Stimulated activated CD4-positive, alpha-beta T cell treated with anti-CD3 and anti-CD28 coated beads, TNF-alpha, amount 100 ng/mL, for 4 hours (primary cell): ENCODE measurements at places on chromosomes 2 and 18.

- no peak for DNase-seq
These were observed 1.2 kb upstream of the CABLES1 start for GRCh38 chr18:23133860-23134779.

- no peak for DNase-seq
These were observed 100.9 kb downstream of the ATAD2B start for GRCh38 chr2:23826040-23826439.

- no peak for DNase-seq
These were observed 43.1 kb upstream of the GPC1 start for GRCh38 chr2:240392084-240392947.

- no peak for DNase-seq
These were observed 101.0 kb downstream of the UNC80 start for GRCh38 chr2:209872675-209873074.

DNA sequence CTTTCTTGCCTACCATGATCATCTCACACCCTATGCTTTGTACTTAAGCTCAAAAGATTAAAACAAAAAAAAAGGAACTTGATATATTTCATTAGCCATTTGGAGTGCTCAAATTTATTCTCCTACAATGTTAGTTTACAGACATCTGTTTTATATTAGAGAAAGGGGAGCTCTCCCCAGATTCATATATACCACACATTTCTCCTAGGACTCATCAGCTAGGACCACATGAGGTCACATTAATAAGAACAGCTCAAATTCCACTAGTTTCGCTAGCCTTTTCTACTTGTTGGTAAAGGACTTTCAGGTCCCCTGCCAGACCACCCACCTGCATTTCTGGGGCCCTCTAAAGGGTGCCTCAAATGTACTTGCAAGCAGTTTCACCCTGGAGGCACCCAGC lies 151.2 kb upstream of the MMADHC start:
- no peak for DNase-seq

DNA sequence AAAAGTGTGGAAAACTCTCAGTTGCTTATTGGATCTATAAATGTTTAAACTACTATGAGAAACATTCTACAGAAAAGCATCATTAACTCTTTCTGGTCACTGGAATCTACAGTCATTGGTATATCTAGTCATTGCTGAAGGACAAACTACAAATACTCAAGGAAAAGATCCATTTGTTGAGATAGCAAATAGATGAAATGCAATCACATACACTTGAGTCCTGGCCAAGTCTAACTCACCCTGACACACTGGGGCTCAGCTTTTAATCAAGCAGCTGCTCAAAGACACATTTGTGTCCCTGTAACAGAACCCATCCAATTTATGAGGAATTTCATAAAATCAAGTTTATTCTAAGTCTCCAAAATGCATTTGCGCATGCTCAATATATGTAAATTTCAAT lies 68.7 kb downstream of the CDH2 start:
- no peak for DNase-seq

- DNase-seq = no peak
These were observed 34.0 kb downstream of the UXS1 start for GRCh38 chr2:106159866-106160785.

GRCh38 chr2:60553495-60554073 lies at the start of gene BCL11A:
Gene BCL11A, minus strand, starts transcription at chr2:60553654. Its CDS starts 384 bp downstream, at chr2:60553270.
- no peak for DNase-seq

DNA sequence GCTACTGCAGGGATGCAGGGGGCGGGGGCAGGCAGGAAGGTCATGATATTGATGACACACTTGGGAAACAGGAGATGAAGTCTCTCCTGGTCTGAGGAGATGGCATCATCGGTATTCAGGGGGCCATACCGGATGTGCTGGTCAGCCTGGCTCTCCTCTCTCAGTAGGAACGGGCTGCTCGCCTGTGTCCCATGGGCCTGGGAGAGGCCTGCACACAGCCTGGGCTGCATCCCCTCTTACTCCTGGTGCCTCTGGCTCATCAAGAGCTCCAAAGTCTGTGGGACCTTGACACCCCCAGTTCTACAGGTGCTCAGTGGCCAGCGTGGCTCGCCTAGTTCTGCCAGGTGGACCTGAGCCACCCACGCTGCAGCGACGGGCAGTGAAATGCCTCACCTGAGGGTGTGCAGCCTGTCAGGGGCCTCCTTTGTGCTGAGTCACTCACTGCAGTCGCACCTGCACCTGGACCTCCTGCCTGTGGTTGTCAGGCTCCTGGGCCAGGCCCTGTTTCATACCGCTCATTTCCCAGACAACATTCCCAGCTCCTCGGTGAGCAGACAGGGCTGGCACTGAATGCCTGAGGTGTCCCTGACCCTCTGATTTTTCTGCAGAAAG lies 18.6 kb upstream of the CNDP1 start:
- no peak for DNase-seq

DNA sequence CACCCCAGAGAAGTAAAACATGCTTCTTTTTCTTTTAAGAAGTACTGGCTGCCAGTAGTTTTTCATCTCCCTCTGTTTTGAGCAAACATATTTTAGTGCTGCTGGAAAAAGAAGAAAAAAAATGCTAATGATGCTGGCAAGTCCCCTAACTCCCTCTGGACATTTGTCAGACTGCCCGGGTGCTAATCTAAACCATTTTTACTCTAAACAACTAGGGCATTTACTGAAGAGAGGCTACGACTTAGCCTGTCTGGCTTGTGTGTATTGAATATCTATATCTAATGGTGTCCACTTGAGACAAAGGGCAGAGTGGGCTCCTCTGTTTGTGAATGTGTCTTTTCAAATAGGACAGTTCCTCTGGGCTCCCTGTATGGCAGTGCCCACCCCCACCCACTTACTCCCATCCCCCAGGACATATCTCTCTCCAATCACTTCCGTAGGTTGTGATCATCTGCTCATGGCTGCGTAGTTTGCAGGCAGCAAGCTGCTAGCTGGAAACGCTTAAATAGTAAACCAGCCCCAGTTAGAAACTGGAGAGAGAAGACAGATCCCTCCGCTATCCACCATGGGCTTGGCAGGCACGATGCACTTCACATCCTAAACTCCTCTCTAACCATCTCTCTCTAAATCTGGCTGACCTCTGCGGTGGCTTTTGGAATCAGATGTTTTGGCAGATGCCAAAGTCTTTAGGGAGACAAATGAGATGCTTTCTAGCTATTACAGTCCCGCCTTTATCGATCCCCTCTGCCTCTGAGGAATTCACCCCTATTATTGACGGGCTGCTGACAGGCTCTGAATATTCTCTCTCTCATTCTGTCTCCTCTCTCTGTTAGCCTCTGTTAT lies 58.3 kb downstream of the DOCK10 start:
- no peak for DNase-seq

DNA sequence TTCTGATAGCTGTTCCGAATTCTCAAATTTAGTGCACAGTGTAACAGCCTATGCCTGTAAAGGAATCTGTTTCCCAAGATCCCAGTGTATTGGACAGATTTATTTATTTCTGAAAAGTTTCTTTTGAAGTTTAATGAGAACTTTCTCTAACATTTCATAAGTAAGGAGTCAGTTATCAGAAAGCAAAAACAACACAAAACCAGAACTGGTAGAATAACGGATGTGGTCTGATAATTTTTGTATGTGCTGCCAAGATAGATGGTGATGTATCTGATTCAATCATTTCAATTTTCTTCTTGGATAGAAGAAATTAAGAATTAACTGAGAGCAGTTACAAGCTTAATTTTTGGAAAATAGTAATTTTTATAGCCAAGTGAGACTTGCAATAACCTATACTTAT lies 374.3 kb downstream of the SOCS6 start:
- no peak for DNase-seq

- no peak for DNase-seq
These were observed 15.3 kb downstream of the FHL2 start for GRCh38 chr2:105383432-105384166.

DNA sequence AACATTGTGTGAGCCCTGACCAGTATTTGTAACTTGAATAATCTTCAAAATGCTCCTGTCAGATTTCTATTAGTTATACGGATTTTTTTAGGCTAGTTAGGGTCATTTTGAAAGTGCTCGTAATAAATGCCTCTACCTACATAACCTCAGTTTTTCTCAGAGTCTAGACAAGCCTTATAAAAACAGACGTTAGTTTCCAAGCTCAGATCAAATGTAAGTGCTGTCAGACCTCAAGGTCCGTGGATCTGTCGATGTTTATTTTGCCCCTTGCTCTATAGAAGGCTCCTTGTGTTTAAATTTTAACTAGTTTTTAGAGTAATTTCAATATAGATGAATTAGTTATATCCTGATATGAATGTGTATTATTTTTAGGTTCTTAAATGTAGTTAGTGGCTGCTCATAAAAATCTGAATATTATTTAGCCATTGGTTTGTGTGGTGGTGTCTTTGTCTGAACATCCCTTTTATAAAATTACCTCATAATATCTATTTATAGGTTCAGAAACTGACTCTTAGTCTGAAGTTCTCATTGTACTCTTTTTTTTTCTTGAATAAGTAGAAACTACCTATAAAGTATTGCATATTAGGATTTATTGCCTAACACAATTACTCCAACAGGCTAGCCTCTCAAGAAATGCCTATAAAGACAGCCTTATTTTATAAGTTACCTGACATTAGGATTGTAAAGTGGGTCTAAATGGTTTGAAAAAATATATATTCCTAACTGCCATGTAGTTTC lies 71.1 kb downstream of the MTA3 start:
- no peak for DNase-seq

DNA sequence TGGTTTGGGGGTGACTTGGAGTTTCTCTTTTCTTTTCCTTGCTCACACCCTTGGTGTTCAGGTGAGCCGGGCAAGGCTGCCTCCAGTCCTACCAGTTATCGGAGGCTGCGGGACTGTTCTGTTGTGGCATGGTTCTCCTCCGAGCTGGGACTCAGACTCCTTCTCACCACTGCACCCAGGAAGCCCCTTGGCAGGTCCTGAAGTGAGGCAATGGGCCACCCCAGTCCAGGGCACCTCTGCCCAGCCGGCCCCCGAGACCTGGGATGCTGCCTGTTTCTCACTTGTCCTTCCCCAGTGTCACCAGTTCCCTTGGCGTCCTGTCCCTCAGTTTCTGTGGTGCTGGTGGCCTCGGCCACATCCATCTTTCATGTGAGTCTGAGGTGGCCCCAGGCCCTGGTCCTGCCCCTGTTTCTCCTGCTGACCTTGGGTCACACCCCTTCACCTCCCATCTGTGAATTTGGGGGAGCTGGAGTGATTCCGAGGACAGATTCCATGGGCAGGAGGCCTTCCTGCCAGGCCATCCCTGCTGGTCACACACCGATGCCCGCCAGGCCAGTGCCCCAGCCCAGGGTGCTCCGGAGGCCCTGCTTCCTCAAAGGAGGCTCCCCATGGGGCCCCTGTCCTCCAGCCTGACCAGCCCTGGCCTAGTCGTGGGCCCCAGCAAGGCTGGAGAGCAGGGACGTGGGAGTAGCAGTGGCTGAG lies 6.6 kb upstream of the KLHL30 start:
- DNase-seq = no peak

DNA sequence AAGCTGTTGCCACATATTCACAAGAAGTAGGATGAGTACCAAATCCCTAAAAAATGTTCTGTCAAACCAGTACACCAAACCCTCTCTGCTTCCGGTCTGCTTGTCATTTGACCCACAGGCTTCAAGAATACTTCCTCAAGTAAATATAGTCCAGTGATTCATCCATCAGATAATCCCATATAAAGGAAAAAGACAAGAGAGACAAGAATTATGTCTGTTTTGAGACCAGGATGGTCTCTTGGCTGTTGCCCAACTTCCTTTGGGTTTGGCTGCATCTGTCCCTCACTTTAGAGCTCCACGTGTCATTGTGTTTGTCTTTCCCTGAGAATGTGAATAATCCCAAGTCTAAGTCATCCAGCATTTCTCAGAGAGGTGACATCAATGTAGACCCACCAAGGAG lies 91.5 kb upstream of the NRP2 start:
- DNase-seq = no peak

DNA sequence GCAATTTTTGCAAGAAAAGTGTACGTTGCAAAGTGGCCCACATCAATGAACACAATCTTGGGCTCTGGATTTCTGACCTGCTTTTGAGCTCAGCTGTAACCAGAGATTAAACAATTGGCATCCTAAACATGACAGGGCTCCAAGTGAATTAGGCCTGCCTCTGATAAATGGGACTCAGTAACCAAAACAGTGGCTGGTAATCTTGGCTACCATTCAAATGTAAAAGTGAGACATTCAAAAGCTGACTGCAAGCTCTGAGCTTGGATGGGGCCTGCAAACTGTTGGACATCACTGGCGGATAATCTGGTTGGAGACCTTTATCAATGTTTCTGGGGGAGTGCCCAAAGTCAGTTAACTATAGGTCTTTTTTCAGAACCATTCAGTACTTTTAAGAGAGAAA lies 160.7 kb downstream of the RAB3GAP1 start:
- no peak for DNase-seq

DNA sequence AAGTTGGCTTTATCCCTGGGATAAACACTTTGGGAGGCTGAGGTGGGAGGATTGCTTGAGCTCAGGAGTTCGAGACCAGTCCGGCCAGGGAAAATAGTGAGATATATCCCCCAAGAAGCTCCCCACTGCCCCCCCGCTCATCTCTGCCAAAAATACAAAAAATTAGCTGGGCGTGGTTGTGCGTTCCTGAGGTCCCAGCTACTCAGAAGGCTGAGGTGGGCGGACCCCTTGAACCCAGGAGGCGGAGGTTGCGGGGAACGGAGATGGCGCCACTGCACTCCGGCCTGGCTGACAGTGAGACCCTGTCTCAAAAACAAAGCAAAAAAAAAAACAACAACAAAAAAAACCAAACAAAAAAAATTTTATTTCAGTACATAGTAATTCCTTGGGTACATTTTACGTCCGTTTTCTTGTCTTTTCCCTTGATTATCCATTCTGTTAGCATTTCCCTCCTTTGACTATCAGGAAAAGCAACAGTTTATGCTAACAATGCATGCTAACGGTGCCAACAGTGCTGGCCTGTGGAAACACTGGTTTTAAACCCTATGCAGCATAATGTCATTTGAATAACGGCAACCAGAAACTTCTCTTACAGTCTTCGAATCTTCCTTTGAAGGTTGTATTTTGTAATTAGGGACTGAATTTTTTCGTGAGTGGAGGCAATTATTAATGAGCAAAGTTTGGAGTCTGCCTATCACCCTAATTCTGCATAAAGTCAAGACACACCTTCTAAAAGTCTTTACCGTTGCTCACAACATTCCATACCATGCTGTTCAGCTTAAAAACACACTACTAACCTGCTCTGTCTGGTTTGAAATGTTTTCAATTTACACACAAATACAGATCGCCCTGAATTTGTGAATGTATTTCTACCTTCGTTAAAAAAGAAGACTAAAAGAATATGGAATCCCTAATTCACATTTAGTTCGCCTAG lies 721 bp upstream of the MIB1 start:
- no peak for DNase-seq

DNA sequence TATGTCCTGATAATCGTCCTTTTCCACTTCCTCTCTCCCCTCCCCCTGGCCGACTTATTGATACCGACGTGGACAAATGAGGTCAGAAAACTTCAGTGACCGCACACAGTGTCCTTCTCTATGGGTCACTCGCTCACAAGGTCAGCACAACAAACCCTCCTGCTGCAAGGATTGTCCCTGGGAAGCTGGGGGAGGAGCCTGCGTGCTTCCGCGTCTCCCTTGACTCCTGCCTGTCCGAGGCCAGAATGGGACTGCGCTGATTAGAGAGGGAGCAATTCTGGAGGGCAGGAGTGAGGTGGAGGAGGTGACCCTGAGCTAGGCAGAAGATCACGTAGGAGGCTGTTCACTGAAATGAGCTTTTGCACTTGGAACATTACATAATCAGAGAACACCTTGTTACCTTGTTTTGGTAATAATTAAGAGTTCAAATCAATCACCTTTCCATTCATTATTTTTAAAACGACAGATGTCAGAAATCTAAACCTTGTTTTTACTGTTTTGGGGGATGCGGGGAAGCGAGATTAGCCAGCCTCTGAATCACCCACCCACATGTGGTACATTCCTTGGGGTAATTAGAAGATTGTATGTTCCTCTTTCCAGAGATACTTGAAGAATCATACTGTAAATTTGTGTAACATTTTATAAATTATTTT lies 70.6 kb downstream of the CTAGE1 start:
- DNase-seq = no peak
